ENCODE measurements at places on chromosomes 6 and 20.

- no peak for DNase-seq
Observed at GRCh38 chr20:38248133-38248532, 12.4 kb downstream of the KIAA1755 start.

DNA sequence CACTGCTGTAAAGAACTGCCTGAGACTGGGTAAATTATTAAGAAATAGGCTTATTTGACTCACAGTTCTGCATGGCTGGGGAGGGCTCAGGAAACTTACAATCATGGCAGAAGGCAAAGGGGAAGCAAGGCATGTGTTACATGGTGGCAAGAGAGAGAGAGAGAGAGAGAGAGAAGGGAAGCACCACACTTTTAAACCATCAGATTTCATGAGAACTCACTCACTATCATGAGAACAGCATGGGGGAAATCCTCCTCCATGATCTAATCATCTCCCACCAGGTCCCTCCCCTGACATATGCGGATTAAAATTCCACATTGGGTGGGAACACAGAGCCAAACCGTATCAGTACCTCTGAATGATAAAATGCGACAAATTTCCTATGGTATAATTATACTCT, 203.9 kb upstream of the MARCKS start:
- DNase-seq: no peak

GRCh38 chr6:74256781-74257180, 560.8 kb downstream of the CD109 start:
- no peak for DNase-seq

DNA sequence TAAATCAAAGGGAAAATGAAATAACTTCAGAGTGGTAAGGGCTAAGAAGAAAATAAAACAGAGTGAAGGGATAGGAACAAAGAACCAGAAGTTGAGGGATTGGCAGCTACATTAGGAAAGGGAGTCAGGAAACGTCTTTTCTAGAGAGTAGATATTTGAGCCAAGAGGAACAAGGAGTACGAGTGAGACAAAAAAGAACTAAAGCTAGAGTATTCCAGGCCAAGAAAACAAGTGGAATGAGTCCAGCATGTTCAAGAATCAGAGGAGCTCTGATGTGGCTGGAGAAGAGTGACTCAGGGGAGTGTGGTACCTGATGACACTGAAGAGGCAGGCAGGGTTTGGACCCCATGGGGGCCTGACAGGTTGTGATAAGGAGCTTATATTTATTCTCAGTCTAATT, 66.3 kb downstream of the CEP162 start:
- no peak for DNase-seq

- no peak for DNase-seq
Observed at GRCh38 chr6:80480421-80481157, 374.1 kb downstream of the BCKDHB start.

DNA sequence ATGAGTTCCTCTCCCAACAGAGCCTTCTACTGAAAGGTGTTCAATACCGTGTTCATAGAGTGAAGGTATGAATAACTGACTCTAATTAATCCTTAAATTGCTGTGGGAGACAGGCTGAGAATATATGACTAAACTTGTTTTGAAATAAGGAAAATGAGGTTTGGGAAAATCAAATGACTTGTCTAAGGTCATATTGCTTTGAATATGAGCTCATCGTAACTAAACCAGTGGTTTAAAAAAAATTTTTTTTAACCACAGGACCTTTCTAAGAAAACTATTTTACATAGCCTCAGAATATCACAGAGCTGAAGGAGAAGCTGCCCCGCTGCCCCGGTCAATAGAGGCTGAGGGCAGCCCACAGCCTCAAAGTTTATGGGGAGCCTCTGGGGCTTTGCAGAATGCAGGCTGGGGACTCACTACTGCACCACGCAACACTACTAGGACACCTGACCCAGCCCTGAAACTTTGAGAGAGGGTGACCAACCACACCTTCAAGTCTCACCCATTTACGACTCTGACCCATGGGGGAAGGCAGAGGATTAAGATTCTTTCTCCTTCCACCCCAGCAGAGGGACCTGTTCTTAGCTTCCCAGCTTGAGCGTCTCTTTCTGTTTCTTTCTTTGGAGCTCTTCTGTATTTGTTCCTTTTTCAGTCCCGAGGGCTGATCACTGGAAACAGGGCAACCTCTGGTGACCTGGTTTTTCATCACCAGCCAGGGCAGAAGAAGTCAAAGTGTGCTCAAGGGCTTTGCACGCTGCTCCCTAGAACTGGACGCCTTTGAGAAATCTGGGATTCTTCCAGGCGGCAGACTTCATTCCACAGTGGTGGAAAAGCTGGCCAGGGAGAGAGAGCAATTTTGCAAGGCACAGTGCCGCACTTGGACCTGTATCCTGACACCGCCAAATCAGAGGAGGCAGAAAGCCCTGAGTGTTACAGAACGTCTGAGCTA, 220.2 kb downstream of the ATXN1 start:
- no peak for DNase-seq
